ENCODE measurements at places on chromosomes 3 and 15.

GRCh38 chr3:123636431-123636841 lies 51.6 kb upstream of the HACD2 start:
- DNase-seq = peak; percentile 76

DNA sequence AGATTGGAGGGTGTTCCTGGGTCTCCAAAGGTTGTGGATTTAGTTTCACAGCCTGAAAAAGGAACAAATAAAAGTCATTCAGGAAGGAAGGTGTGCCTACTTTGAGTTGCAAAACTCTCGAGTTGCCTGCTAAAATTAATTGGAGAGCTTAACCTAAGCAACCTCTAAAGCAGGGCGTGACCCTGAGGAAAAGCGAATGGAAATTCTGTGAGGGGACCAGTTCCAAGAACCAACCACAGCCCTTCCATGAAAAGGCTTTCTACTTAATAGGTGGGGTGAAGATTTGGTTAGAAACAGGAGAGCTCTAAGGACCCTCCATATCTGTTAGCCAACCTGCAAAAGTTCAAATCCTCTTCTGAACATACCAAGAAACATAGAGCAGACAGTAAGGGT lies 1.5 kb downstream of the CD80 start:
- DNase-seq = no peak

DNA sequence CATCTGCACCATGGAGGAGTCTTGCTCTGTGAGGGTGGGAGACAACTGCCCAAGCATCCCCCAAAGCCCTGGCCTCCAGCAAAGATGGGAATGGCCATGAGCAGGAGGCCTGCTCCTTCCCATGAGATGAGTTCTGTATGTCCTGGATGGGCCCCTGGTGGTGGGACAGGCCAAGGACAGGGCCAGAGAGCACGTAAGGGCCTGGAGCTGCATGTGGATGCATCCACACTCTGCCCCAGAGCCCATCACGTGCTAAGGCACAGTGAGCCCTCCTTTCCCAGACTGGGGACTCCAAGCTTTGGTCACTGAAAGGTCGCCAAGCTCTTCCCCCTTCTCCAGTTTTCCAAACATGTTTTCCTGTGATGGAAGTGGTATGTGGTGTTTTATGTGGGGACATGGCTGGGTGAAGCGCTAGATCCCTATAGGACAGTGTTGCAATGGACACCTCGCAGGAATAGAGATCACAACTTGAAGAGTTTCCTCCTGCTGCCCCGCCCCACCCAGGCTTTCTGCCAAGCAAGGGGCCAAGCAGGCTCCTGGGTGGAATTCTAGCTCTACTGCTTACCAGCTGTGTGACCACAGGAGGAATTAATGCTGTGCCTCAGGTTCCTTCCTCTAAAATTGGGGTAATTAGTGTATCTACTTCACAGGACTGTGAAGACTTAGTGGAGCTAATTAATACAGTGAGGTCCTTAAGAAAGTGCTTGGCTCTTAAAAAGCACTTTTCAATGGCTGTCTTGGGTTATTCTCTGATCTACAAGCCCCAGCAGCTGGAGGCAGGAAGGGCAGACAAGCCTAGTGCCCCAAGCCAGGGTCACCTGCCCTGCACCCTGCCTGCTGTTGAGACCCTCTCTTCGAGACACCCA lies 106.4 kb upstream of the RPL32 start:
- peak; percentile 9 for DNase-seq

GRCh38 chr3:157310329-157311052 lies 126.2 kb upstream of the PTX3 start:
- no peak for DNase-seq

DNA sequence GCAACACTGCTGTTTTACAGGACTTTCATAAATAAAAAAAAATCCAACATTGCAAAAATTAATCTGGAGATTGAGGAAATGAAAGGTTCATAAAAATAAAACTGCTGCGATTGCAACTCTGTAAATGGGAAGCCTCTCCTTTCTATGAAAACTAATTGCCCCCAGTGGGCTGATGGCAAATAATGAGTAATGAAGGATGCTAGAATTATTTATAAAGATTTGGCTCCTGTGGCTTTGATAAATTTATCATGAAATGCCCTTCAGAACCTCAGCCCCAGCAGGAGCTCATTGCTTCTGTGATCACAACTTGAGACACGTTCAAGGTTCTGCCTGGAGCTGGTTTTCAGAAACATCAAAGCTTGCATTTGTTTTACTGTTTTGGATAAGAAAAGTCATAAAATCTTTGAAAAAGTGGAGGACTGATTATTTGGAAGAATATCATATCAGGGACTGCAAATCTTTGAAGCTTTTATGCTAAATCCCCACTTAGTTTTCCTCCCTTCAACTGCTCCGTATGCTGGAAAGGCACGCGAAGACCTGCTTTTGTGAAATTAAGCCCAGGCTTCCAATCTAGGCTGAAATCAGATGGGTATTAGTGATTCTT lies 24.5 kb upstream of the LYZL4 start:
- DNase-seq = no peak

- DNase-seq = no peak
Observed at GRCh38 chr3:183094711-183095110, 4.6 kb downstream of the MCCC1 start.

DNA sequence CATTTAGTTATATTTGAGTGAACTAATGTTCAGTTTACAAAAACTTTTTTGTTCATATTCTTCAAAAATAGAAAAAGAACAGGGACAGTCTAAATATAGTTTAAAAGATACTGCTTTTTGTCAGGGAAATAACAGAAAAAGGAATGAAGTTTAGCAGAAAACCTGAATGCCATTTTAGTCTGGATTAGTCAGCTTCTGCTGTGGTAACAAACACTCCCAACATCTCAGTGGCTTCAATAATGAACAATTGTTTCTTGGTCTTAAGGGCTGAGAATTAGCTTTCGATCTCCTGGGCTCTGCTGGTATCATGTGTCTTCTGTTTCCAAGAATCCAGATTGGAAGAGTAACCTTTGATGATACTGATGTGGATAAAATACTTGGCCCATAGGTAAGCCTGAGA lies 12.4 kb upstream of the USP13 start:
- no peak for DNase-seq

DNA sequence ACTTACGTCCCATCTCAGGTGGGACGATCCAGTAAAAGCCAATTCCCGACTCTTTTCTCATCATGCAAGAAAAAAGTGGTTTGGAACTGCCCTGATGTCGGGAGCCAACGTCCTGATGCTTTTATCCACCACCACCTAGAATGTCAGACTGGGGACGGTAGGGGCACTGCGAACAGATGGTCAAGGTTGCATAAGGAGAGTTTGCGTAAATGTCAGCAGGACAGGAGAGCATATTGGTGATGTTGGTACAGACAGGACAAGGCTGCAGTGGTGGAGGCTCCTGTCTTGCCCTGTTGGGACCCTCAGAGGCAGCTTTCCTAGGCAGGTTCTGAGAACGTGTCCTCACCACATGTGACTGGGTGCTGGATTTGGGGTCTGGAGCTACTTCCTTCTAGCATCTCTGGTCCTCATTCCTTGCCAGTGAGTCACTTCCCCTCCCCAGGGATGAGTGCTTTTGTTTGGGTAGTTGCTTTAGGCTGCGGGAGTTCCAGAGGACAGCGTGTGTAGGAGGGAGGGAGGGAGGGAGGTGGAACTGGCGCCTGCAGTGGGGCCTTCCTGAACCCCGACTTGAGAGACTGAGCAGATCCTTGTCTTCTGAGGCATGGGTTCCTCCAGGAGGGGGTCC lies 21.0 kb downstream of the THSD4 start:
- DNase-seq = no peak

GRCh38 chr15:89905846-89906378 lies 6.8 kb downstream of the ARPIN start:
- DNase-seq = no peak

- no peak for DNase-seq
Observed at GRCh38 chr3:124434176-124434575, 296.1 kb upstream of the UMPS start.

- no peak for DNase-seq
Observed at GRCh38 chr3:62220616-62221015, 152.7 kb downstream of the FEZF2 start.

GRCh38 chr3:49421890-49422378 lies 339 bp downstream of the AMT start:
- DNase-seq = no peak

GRCh38 chr3:55202326-55202725 lies 274.5 kb upstream of the LRTM1 start:
- DNase-seq = no peak

DNA sequence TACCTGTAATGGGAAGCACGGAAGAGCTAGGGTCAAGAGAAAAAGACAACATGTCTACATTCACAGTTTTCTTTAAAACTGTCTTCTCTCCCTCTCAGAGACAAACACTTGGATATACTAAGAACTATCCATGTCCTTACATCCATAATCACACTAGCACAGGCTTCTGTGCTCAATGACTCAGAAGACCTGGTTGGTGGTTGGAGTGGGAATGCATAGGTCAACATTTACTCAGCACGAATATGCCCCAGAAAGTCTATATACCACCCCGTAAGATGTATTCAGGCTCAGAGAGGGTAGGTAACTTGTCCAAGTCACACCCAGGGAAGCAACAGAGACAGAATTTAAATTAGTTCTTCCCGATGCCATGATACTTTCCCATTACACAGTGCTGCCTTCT lies 891.1 kb downstream of the TUSC7 start:
- no peak for DNase-seq

- no peak for DNase-seq
Observed at GRCh38 chr15:27249760-27250109, 278.8 kb downstream of the GABRG3 start.

GRCh38 chr3:4848176-4848825 lies 130.9 kb upstream of the BHLHE40 start:
- DNase-seq = peak; percentile 80

DNA sequence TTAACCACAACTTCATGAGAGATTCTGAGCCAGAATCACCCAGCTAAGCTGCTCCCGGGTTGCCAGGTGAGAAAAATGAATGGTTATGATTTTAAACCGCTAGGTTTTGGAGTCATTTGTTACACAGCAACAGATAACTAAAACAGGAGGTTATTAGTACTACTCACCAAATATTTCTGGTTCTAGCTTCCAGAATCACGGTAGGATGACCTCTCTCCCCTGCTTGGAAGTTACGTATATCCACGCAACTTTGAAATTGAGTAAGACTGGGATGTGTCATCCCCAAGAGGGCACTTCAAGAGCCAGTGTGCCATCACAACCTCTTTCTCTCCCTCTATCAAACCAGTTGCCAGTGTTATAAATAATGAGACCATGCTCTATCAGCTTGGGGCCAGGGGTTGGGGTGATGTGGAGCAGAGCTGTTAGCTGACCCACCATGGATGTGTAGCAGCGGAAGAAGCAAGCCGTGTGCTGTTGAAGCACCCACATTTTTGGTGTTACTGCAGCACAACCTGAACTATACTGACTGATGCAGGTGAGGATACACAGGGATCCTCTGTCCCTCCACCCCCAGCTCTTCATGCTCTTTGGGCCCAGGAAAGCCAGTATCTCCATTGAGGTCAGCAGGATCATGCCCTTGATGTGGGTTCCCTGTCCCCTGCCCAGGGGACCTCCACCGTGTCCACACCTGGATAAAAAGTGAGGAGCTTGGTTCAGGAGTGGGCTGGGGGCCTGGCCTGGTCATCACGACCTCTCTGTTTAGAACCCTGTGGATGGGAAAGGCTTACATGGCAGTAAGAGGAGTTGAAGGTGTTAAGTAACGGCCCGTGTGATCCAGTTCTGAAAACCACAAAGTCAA lies 19.4 kb upstream of the ALDH1A3 start:
- no peak for DNase-seq

GRCh38 chr3:55543181-55543614 lies 56.1 kb upstream of the WNT5A start:
- no peak for DNase-seq

GRCh38 chr15:74461847-74462511 lies 1.0 kb upstream of the UBL7 start:
- DNase-seq = peak; percentile 17

- no peak for DNase-seq
Observed at GRCh38 chr3:111681661-111682426, 86.7 kb upstream of the ZBED2 start.

- no peak for DNase-seq
Observed at GRCh38 chr3:78022232-78022631, 982.3 kb downstream of the ROBO2 start.

DNA sequence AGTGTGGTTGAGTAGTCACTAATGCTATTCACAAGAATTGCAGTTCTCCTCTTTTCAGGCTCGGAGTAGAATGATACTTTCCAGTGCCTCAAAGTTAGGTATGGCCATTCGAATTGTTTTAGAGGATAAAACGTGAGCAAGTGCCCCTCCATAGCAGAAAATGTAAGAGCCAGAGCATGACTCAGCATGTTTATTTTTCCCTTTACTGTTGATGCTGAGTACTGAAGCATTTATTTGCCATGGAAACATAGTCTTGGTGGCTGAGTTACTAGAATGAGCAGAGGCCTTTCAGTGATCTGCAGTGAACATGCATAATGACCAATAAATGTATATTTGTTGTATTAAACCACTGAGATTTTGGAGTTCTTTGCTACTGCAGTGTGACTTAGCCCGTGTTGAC lies 540.6 kb downstream of the NLGN1 start:
- DNase-seq = peak; percentile 79

DNA sequence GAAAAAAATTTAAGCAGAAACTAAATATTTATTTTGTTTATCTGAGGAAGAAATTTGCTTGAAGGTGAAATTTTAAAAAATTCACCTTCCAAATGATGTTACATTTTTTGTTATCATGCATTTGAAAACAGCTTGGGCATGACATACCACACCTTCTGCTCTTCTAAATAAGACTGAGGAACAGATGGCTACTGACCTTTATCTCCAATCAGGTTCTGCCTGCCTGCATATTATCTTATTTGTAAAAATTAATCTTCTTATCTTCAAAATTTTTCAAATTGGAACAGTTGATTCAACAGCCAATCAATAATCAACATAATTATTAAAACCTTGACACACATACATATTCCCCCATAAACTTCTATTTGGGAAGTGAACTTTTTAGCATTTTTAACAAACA lies 641.8 kb upstream of the ZNF385D start:
- no peak for DNase-seq

GRCh38 chr15:101179341-101180153 lies 72.3 kb downstream of the CHSY1 start:
- DNase-seq = no peak

DNA sequence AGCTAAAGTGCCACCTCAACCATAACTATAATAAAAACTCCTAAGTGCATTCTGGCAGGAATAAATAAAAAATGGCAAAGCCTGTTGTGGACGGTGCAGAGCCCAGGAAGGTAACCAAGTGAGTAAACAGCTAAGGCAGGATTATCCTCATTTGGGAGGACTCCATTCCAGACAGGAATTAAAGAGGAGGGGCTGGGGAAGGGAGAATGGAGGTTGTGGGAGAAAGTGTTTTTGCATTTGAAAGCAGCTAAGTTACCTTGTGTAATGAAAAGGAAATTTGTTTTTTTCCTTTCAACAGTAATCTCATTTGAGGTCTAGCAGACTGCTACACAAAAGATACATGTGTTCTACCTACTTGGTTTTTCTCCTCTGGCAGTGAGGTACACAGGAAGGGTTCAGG lies 248.5 kb downstream of the TIGIT start:
- DNase-seq = no peak

GRCh38 chr15:52796228-52796521 lies 6.0 kb upstream of the ONECUT1 start:
- DNase-seq = no peak

GRCh38 chr3:119588112-119588511 lies 8.8 kb downstream of the ADPRH start:
- DNase-seq = peak; percentile 3

Measured in NCI-H69 (cell line).